ENCODE measurements at places on chromosomes 7 and 10.

- DNase-seq: no peak
Observed at GRCh38 chr10:90222939-90223338, 521.5 kb downstream of the KIF20B start.

GRCh38 chr10:110356628-110357245, 52.0 kb upstream of the SMNDC1 start:
- no peak for DNase-seq

DNA sequence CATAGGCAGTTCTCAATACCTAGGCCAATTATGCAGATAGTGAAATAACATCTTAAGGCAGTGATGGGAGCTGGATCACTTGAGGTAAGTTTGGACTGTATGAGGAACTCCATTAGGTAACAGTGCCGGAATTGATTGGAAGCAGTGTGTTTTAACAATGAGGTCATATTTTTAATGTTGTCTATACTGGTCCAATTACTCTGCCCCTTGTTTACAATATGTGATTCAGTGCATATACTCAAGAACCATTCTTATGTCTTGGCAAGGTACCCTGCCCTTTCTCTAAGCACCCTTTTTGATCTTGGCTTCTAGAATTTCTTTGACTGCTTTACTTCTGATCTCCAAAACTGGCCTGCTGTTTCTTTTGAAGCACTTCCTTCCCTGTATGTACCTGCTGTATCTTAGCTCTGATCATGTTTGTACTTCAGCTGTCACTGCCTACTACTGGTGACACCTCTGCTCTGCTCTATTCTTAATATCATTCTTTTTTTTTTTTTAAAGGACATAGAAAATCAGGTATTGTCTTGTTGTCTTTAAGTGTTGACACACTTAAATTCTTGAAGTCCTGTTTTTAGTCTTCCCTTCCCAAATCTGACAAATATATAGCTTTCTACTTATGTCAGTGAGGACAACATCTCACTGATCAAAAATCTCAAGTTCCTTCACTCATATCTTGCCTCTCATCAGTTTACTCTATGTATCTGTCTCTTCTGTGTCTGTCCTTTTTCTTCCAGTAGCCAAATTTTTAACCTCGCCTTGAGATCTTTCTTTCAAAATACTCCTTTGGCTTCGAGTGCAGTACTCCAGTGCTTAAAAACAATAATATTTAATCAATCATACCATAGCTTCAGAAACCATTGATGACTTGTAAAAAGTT, 46.4 kb upstream of the RPA3 start:
- no peak for DNase-seq

DNA sequence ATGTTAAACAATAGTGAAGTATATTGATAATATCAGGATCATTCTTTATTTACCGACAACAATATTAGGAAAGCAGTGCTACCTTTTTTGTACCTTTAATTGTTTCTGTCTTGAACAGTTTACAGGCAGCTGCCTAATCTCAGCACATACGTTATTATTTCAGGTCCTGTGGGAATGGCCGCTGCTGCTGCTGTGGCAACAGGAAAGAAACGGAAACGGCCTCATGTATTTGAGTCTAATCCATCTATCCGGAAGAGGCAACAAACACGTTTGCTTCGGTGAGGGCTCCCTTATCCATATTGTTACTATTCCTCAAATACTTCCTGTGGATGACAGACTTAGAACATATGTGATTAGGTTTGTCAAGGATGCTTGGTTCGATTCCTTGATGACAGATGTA, 59.7 kb downstream of the NRF1 start:
- DNase-seq: no peak

GRCh38 chr7:121054925-121055324, 66.4 kb downstream of the CPED1 start:
- no peak for DNase-seq

GRCh38 chr7:73850781-73851207, 8.5 kb upstream of the METTL27 start:
- no peak for DNase-seq

DNA sequence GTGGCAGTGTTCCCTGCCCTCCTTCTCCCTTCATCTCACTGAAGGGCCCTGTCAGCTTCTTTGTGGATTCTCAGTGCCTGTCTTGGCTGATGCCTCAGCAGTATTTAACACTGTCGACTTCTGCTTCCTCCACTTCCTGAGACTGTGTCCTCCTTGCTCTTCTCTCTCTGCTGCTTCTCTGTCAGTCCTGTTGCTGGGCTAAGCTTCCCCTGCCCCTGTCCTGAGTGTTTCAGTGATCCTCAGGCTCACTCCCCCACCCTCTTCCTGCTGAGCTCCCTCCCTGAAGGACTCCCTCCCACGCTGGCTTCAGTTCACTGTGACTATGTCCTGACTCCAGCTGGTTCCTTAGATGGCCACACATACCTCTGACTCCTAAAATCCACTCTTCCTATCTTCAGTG, 64.9 kb downstream of the CREM start:
- no peak for DNase-seq

DNA sequence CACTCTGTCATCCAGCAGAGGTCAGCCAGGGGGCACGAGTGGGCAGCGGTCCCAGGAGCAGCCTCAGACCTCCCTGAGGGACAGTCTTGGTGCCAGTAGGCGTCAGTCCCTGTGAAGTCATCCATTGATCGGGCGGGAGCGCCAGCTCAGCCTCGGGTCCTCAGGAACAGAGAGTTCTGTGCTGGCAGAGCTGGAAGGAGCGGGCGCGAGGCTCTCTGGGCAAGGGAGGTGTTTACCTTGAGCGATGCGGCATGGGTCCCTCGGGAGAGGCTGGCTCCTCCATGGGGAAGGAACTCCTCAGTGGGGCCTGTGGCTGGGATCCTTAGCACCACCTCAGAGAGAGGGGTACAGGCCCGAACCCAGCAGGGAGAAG, 101.1 kb upstream of the PPIF start:
- DNase-seq: no peak

DNA sequence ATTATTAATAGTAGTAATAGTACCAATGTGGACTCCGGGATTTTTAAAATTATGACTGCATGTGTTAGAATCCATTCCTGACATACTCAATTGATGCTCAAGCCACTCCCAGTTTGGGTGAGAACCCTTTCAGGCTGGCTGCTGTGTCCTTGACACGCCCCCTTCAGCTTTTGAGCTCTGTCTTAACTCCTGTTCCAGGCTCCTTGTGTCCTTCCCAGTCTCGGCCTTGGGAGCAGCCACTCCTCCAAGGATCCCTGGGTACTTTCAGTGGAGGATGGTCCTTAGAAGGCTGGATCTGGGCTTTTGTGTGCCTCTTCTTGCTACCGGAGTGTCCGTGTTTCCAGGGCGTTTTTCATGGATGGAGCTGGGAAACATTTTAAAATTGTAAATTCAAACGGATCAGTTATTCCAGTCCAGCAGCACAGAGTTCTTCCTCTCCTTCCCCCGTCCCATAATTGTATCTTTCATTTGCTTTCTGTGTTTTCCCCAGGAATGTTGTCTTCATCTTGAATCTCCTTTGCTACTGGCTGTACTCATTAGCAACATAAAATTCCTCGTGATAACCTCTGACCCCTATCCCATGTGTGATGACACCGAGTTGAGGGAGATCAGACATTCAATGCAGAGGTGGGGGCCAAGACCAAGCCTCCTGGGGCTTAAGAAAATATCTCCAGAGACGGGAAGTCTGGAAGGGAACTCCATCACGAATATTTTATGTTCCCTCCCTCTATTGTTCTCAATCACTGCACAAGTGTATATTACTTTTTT, 40.0 kb upstream of the PFKFB3 start:
- peak; percentile 40 for DNase-seq

DNA sequence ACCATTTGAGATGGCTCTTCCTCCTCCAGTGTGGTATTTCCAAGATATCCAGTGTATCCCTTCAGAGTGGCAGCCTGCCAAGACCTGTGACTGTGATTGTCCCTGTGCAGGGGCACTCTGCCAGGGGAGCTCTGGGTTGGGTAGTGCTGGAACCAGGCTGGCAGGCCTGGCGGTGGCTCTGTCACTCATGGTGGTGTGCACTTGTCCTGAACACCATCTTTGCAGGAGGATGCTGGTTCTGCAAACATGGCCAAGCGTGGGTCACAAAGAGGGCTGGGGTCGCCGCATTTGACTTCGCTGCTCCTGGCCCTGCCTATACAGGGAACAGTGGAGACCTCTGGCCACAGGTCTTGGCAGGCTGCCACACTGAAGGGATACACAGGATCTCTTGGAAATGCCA, 205.2 kb downstream of the PRPF18 start:
- DNase-seq: no peak

DNA sequence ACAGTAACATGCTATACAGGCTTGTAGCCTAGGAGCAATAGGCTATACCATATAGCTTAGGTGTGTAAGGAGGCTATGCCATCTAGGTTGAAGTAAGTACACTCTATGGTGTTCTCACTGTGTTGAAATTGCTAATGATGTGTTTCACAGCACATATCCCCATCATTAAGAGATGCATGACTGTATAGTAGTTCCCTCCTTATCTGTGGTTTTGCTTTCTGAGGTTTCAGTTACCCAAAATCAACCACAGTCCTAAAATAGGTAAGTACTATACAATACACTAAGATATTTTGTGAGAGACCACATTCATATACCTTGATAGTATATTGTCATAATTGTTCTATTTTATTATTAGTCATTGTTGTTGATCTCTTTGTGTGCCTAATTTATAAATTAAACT, 12.7 kb downstream of the FZD1 start:
- no peak for DNase-seq

DNA sequence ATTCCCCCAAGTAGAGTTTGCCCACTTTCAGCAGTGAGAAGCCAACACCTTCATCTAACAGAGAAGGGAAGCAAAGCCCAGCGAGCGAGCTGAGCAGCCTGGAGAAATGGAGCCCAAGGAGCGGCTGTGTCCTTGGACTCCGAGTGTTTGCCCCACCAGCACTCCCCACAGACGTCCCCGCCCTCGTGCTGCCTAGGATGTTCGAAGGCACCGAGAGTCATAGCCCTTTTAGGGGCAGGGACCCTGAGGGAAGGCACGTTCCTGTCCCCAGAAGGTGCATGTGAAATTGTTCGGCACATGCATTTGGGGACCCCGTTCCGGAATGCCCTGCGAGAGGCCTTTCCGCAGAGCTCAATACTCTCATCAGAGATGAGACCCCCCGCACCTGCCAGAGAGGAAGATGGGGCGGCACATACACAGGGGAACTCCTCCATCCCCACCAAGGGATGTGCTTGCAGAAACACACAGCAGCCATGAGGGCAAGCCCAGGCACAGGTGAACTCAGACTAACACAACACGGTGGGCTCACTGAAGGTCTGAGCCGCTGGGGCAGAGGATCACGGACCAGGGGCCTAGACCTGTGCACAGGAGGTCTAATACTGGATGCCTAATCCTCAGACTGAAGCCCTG, 131.0 kb downstream of the DLG5 start:
- DNase-seq: no peak

- DNase-seq: no peak
Observed at GRCh38 chr7:47652591-47652990, 70.7 kb upstream of the TNS3 start.

Data from WTC11 (cell line).